ENCODE measurements at places on chromosomes 5 and 9. TPM values are rescaled to one million over a fixed set of nuclear protein-coding genes. Genes with fewer than 3 reads are reported as not detected.

Gene PHF24
- polyA plus RNA-seq: 0.24 TPM

Gene HAUS6
- 21.1 TPM for polyA plus RNA-seq

Gene ENHO
- 0.82 TPM for polyA plus RNA-seq

Gene TRMT10B
- polyA plus RNA-seq: 13.2 TPM

Gene CTNND2
- polyA plus RNA-seq: 2.0 TPM

Gene ORM2
- not detected for polyA plus RNA-seq

Gene HTR4
- not detected for polyA plus RNA-seq

Gene SLIT3
- polyA plus RNA-seq: 60.5 TPM

Gene IL9
- polyA plus RNA-seq: not detected

- DNase-seq: no peak
Measured at GRCh38 chr9:116849721-116850120, 162.6 kb downstream of the TRIM32 start.

- DNase-seq: no peak
Measured at GRCh38 chr5:137712139-137712667, 23.7 kb downstream of the KLHL3 start.

GRCh38 chr9:28984016-28984415, 1410.7 kb upstream of the C9orf72 start:
- no peak for DNase-seq

- no peak for DNase-seq
Measured at GRCh38 chr5:59361454-59361853, 532.1 kb downstream of the PDE4D start.

DNA sequence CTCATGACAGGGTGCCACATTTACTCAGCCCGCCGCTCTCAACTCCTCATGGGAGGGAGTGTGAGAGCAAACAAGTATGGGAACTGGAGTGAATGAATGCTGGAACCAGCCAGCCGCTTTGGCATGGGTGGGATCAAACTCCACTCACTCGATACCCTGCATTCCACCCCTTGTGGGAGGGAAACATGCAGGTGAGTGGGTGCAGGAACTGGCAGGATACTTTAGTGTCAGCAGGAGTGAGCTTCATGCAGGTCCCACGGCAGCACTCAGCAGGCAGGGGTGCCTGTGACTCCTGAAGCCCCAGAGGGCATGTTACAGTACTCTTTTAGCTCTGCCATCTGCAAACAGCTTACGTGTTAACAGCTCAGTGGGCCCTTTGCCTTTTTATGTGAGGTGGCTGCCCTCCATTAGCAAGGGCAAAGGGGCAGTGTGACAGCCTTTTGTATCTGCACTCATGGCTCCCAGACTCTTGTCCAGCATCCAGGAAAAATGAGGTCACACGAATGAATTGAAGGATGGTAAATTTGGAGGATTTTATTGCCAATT, 433.2 kb upstream of the NMUR2 start:
- DNase-seq: no peak

DNA sequence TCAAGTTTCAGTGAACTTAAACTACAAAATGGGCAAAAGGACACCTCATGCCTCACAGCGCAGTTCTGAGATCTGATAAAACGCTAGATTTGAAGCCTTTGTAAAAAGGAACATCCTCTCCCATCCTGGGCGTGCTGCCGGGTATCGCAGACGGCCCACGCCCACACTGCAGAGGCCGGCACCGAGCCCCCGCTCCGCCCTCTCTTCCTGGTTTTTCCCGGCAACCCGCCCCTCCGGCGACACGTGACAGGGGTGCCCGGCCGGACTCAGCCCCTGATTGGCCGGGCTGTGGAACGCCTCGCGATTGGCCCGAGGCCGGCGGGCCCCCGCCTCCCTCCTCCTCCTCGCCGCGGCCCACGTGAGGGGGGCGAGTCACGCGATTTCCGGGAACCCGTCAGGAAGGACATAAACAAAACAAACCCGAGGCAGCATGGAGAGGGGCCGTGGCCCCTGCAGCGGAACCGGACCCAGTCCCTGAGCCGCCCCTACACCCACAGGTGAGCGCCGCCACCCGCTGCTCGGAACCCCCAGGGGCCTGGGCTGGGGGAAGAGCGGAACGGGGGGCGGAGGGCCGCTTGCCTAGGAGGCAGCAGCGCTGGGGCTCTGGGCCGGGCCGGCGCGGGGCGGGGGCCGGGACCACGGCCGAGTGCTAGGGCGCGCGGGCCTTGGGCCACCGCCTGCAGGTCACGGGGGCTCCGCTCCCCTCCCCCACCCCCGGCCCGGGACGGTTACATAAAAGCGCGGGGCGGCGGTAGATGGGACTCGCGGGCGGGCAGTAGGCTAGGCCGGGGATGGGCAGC, at the start of gene CREBRF:
CREBRF (plus strand) TSS at position 370 of the 800 bp plus-strand sequence. CDS start 24,424 bp downstream, outside the sequence.
- DNase-seq: peak; percentile 89

GRCh38 chr9:126341426-126341825, 14.8 kb downstream of the MVB12B start:
- DNase-seq: no peak

GRCh38 chr5:6543830-6544560, 88.8 kb downstream of the NSUN2 start:
- no peak for DNase-seq

Data from left renal pelvis (tissue), 4 donors.